Esophagus squamous epithelium (tissue), 5 donors: ENCODE measurements at places on chromosomes 11 and 22. TPM values are rescaled to one million over a fixed set of nuclear protein-coding genes. Genes with fewer than 3 reads are reported as not detected.

GRCh38 chr22:45305456-45306075 lies 4.2 kb upstream of the FAM118A start:
- DNase-seq, result no peak

DNA sequence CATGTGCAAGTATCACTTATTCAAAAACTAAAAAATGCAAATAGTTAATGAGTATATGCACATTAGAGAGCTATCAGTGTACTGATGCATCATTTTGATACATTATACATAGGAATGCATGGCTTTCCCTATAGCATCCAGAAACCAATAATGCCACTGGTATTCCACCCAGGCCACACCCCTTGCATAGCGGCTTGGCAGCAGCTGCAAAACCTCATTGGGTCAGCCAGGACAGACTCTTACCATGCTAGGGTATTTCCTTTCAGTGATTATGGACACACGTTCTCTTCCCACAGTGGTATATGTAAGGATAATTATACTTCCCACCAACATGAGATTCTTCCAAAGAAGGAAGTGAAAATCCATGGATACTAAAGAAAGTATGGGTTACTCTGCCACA lies 145.9 kb upstream of the PITPNB start:
- DNase-seq, result no peak

DNA sequence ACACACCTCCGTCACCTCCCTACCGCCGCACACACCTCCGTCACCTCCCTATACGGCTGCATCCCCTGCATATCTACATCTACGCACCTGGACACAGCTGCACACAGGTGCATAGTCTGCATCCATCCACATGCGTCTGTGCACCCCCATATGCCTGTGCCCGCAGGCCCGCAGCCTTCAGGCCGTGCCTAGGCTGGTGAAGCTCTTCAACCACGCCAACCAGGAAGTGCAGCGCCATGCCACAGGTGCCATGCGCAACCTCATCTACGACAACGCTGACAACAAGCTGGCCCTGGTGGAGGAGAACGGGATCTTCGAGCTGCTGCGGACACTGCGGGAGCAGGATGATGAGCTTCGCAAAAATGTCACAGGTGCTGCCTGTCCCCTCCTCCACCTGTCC lies 4.8 kb downstream of the PKP3 start:
- DNase-seq, result no peak

MMP3 gene
- not detected for total RNA-seq

CBLIF gene
- total RNA-seq, result not detected

OR5B21 gene
- not detected for total RNA-seq
